Stimulated activated CD4-positive, alpha-beta T cell treated with anti-CD3 and anti-CD28 coated beads, Interleukin-4, amount 100 ng/mL, for 48 hours (primary cell): ENCODE measurements at places on chromosomes 5 and 9.

DNA sequence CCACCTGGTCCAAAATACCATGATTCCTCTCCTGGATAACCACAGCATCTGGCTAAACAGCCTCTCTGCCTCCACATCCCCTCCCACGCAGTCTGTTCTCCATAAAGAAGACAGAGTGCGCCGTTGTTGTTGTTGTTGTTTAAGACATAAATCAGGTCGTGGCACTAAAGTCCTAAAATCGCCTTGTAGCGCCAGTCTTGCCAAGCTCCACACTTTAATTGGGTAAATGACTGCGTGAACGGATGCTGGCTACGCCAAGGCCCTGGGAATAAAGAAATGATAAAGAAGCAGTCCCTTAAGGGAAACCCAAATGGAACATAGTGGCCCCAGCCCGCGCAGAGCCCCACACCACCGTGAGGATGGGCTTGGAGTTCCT lies 364 bp upstream of the SFXN1 start:
- DNase-seq, result no peak

DNA sequence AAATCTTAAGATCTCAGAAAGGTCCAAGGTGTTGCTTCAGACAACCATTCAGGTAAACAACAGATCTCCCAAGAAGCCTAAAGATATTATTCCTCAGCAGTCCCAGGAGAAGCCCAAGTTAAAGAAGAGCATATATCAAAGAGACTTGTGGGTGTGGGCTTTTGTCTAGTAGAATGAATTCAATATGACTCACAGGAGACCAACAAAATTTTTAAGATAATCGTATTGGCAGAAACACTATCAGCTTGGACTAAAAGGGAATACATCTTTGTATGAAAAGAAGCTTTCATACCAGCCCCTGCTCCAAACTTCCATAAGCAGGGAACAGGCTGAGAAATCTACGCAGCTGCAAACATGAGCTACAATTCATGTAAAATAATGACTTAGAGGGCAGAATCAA lies 10.2 kb downstream of the CTNNAL1 start:
- DNase-seq, result no peak

GRCh38 chr5:125047871-125048270 lies 301.4 kb upstream of the ZNF608 start:
- DNase-seq, result no peak

GRCh38 chr9:73050887-73051550 lies 98.2 kb upstream of the ALDH1A1 start:
- no peak for DNase-seq

- DNase-seq, result no peak
These were observed 74.0 kb downstream of the KCNN2 start for GRCh38 chr5:114435885-114436299.
